Germinal center (tissue), 1 donor: ENCODE measurements at places on chromosomes 2 and 18.

DNA sequence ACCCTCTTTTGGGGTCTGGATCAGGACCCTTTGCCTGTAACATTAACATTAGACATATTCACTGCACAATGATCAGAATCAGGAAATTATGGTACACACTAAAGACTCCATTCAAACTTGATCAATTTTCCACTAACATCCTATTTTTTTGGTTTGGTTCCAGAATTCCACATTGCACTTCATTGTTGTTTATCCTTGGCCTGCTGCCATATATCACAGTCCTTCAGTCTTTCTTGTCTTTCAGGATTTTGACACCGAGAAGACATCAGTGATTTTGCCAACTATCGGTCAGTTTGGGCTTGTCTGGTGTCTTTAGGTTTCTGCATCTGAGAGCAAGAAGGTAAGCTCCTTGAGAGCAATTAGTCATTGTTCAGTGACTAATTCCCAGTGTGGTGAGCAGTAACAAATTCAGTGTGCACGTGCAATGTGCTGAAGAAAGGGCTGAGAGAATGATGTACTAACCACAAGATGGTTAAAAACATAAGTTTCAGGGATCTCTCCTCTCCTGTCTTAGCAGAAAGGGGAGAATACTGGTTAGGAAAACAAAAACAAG lies 23.5 kb downstream of the MARCHF4 start:
- no peak for DNase-seq

DNA sequence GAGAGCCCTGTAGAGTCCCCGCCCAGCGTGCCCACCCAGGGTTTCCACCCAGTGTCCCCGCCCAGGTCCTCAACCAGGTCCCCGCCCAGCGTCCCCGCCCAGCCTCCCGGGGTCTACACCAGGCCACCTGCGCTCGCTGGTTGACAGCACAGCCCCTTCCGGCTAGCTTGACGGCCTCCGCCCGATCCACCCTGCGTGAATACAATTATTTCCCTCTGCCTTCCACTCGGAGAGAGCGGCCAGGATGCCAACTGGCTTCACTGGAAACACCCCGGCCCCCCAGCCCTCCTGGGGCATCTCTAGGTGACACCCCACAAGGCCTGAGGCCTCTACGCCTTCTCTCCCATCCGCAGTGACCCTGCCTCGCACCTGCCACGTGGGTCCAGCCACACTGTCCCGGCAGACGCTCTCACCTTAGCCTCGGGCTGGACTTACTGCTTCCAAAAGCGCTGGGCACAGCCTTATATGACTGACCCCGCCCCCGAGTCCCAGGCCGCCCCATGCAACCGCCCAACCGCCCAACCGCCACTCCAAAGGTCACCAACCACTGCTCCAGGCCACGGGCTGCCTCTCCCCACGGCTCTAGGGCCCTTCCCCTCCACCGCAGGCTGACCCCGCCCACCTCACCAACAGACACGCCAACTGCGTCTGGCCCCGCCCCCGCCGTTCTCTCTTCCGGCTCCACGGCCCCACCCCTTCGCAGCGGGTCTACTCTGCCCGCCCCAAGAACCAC lies 188.1 kb downstream of the LAMA1 start:
- no peak for DNase-seq

DNA sequence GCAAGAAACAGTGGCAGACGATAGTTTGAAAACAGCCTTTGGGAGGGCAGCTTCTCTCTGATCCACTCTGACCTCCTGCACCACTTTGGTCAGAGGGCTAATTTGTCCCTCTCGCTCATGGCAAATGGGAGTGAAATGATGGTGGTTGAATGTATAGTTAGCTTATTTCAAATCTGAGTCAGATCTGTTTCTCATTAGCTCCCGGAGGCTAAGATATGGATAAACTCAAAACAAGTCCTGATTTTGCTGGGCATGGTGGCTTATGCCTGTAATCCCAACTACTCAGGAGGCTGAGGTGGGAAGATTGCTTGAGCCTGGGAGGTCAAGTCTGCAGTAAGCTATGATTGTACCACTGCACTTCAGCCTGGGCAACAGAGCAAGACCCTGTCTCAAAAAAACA lies 145.0 kb downstream of the ALK start:
- DNase-seq, result no peak

- no peak for DNase-seq
Measured at GRCh38 chr18:498931-499775, 1.3 kb downstream of the COLEC12 start.

GRCh38 chr2:9644603-9645002 lies 13.8 kb upstream of the YWHAQ start:
- DNase-seq, result no peak

- no peak for DNase-seq
Measured at GRCh38 chr18:11514267-11514666, 95.1 kb upstream of the SLC35G4 start.

DNA sequence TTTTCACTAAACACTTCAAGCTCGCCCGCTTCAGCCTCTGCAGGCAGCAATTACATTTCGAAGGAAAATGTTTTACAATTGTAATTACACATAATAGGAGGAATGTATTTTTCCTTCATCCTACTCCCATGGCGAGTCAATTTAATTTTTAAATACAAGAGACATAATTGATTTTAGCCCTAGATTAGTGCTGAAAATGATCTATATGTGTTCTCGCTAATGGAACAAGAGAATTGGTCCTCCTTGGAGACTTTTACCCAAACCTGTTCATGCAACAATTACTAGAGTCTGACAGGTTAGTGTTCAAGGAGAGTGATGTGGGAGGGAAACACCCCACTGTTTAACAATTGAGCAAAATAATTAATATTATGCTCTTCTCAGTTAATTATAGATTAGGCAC lies 509.4 kb upstream of the SETBP1 start:
- no peak for DNase-seq

GRCh38 chr2:30382995-30383394 lies 64.1 kb upstream of the LCLAT1 start:
- DNase-seq, result no peak

DNA sequence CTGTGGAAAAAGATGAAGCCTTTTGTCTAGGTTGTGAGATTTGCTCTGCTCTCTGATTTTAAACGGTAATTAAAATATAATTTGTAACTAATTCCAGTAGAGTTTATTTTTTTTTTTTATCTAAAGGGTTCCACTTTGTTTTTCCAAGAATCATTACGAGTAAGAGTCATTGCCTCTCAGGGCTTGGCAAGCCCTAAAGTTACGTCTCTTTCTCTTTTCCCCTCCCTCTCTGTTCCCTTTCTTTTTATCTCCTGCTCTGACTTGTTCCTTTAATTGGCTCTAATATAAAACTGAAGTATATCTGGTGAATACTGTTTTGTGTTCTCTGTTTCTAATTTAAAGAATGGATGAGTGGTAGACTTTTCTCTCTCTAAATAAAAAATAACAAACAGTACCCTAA lies 75.8 kb downstream of the CALCRL start:
- DNase-seq, result no peak

- no peak for DNase-seq
Measured at GRCh38 chr18:50679656-50680055, 119.8 kb downstream of the MAPK4 start.

GRCh38 chr2:120809151-120809550 lies 73.5 kb downstream of the GLI2 start:
- DNase-seq, result no peak

DNA sequence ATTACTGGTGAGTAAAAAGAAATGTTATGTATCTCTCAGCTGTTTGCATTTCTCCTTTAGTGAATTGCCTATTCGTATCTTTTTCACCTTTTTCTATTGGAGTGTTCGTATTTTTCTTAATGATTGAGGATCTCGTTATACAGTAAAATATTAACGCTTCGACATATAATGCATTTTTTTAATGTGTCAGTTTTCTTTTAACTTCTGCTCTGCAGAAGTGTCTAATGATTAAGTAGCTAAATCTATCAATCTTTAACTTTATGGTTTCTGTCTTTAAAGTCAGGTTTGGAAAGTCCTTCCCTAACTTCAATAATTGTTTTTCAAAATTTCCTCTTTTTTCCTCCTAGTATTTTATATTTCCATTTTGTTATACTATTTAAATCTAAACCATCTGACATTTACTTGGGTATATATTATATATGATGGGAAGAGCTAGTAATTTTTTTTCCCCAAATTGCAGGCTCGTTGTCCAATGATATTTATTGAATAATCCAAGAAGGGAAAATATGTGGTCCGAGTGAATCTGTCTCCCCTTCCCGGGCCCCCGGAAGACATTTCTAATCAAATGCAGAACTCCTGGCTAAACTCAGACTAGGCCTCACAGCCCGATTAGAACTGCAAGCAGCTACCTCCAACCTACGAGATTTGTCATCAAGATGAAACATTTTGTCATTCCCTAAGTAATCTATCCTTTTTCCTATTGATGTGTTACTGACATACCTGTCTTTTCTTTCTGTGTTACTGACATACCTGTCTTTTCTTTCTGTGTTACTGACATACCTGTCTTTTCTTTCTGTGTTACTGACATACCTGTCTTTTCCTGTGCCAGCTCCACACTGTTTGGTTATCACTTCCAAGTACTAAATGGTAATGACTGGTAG lies 17.2 kb downstream of the PCBP1 start:
- DNase-seq, result no peak

DNA sequence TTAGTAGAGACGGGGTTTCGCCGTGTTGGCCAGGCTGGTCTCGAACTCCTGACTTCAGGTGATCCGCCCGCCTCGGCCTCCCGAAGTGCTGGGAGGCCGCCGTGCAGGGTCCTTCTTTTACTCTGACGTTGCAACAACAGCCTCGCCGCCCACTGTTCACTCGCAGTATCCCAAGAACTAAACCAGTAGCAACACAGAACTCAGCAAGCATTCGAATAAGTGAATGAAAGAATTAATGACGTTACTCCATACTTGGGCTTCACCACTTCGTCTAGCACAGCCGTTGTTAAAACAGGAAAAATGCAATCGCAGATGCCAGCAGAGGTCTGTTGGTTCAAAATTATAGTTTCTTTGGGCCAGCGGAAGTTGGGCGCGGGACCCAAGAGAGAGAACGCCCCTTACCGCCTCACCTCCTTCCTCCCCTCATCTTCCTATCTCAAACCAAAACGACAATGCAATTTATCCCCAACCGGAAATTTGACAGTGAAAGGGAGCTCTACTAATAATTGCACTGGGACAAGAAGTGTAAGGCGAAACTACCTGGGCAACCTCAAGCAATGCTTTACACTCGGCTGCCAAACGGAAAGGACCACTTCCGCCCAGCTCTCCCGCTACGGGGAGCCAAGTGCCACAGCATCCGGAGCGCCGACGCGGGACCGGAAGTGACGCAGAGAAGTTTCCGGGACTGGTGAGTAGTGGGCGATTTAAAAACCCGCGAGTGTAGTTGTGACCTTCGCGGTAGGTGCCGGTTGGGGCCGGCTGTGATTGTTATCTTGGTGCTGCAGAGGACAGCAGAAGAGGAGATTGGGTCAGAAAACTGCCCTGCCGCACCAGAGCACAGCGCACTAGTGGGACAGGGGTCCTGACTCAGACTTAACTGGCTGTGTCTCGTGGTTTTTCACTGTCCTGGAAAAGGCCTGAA lies at the start of the genes NIF3L1 and PPIL3:
NIF3L1 (plus strand) TSS at position 668 of the 922 bp plus-strand sequence. CDS start 2,573 bp downstream, outside the sequence.
PPIL3 (minus strand) TSS at position 374 of the 922 bp plus-strand sequence. CDS start 1,462 bp downstream, outside the sequence.
- DNase-seq, result peak; percentile 90

DNA sequence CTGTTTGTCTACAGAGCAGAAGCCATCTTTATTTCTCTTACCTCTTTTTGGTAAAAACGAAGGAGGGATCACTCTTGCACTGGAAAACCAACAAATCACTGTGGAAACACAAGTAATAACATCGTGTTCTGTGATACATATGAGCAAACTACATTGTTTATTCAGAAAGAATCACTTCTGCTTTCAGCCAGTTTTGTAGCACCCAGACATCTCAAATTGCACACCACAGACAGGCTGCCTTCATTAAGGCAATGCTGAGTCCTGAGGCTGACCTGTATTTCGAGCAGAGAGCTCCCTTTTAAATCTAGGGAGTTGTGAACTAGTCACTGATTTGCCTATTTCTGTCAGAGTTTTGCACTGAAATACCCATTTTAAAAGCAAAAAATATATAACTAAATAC lies 1003.2 kb upstream of the FAM98A start:
- no peak for DNase-seq

GRCh38 chr2:234306426-234307173 lies 190.3 kb downstream of the ARL4C start:
- DNase-seq, result no peak

DNA sequence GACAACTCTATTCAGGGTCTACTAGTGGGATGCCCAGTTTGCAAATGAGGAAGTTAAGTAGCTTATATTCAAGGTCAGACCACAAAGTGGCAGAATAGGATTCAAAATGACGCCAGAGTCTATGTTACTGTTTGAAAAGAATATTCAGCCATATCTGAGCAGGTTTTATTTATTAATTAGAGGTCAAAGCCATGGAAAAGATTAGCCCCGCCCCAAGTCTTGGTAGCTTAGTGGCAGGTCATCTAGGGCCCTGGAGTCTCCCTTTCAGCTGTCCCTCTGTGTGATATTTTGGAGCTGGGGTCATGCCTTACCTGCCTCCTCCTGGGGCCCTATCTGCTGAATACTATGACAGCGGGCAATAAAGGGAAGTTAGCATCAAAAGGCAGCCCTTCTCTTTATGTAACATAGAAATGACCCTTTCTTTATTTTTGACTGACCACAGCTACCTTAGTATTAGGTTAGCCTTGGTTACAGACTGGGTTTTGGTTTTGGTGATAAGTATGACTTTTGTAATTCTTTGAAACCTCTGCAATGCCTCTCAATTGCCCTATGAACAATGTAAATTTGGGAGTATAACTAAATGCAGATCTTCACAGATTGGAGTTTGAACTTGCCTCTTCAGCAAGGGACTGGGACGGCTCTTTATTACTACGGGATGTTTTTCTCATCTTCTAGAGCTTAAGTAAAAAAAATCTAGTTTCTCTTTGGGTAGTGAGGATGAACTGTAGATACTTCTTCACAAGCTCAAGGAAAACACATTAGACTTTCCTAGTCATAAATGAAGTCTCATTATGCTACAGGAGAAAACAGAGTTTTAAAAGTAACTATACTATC lies 153.0 kb upstream of the ITGA4 start:
- DNase-seq, result peak; percentile 24

GRCh38 chr2:28447943-28448792 lies 47.7 kb upstream of the PLB1 start:
- DNase-seq, result no peak

DNA sequence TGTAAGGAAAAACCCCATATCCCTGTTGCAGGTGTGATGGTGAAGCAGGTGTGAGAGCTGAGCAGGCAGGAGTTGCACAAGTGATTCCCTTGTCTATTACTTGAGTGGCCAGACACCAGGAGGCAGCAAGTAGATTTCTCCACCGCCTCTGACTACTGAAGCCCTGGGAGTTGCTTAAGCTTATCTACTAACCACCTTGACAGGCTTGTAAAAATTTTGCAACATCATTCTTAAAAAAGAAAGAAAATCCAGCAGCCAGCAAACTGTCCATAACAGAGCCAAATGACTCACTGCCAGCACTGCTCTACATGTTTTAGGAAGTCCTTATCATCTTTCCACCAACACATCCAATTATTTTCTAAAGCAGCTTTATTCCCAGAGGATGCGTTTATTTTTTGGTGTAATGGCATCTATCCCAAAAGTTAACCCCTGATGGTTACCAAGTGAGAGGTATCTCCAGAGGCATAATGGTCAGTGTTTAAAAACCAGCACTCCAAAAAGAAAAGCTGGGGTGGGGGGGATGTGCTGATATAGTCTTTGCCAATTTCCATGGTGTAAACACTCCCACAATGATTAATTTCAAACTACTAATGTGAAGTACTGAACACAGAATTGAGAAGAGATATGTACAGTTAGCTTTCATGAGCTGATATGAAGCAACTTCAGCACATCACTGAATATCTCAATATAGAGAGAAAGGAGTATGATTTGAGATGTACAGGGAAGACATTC lies 16.3 kb upstream of the GPR39 start:
- no peak for DNase-seq
